ENCODE measurements at places on chromosomes 16 and 17. TPM values are rescaled to one million over a fixed set of nuclear protein-coding genes. Genes with fewer than 3 reads are reported as not detected.

BICDL2 gene
- 0.31 TPM for total RNA-seq

DHX8 gene
- total RNA-seq = 57.3 TPM

SLC5A11 gene
- not detected for total RNA-seq

SP2 gene
- 1.3 TPM for total RNA-seq

KRT28 gene
- not detected for total RNA-seq

PYY gene
- total RNA-seq = not detected

HBA2 gene
- total RNA-seq = 363 TPM

SLC47A1 gene
- total RNA-seq = 1.6 TPM

GOSR2 gene
- 66.4 TPM for total RNA-seq

FMNL1 gene
- 7.5 TPM for total RNA-seq

KRT12 gene
- total RNA-seq = not detected

CFDP1 gene
- total RNA-seq = 97.7 TPM

SDF2 gene
- 36.0 TPM for total RNA-seq

C16orf54 gene
- total RNA-seq = 0.31 TPM

AIPL1 gene
- total RNA-seq = not detected

NT5M gene
- total RNA-seq = 5.0 TPM

C1QTNF8 gene
- total RNA-seq = 0.63 TPM

IGSF6 gene
- total RNA-seq = 1.6 TPM

ASGR2 gene
- total RNA-seq = not detected

TBC1D3L gene
- 22.5 TPM for total RNA-seq

CACNA1G gene
- 35.7 TPM for total RNA-seq

TEX19 gene
- not detected for total RNA-seq

SEPTIN12 gene
- total RNA-seq = not detected

NEUROD2 gene
- total RNA-seq = 116 TPM

CDRT15L2 gene
- total RNA-seq = not detected

ADAD2 gene
- total RNA-seq = not detected

KRTAP2-1 gene
- not detected for total RNA-seq

FOXL1 gene
- 0.63 TPM for total RNA-seq

FTSJ3 gene
- total RNA-seq = 46.0 TPM

PLXDC1 gene
- total RNA-seq = 10.3 TPM

CD300A gene
- 2.5 TPM for total RNA-seq

ZFHX3 gene
- 7.2 TPM for total RNA-seq

HOXB8 gene
- total RNA-seq = not detected

KLHL10 gene
- total RNA-seq = not detected

PLEKHG4 gene
- 3.4 TPM for total RNA-seq

CCDC40 gene
- 12.2 TPM for total RNA-seq
